ENCODE measurements at places on chromosomes 7 and 10. TPM values are rescaled to one million over a fixed set of nuclear protein-coding genes. Genes with fewer than 3 reads are reported as not detected.

The EIF4H gene
- 344 TPM for total RNA-seq

The KCND2 gene
- total RNA-seq, result 0.93 TPM

The OR9A4 gene
- total RNA-seq, result not detected

The TYW1B gene
- total RNA-seq, result 4.5 TPM

The OR2A12 gene
- total RNA-seq, result not detected

The RASSF4 gene
- 35.9 TPM for total RNA-seq

The PCDH15 gene
- total RNA-seq, result 0.50 TPM

The SCART1 gene
- 3.9 TPM for total RNA-seq

The CHST15 gene
- 84.2 TPM for total RNA-seq

The TAS2R4 gene
- 2.8 TPM for total RNA-seq

The GIMAP5 gene
- 40.6 TPM for total RNA-seq

The ANKRD61 gene
- total RNA-seq, result not detected

The TMEM236 gene
- total RNA-seq, result 1.6 TPM

The FOXI2 gene
- total RNA-seq, result 0.77 TPM

The LRGUK gene
- 1.0 TPM for total RNA-seq

The SPDYE16 gene
- total RNA-seq, result 0.42 TPM

The SCIN gene
- 2.2 TPM for total RNA-seq

The PAX4 gene
- total RNA-seq, result not detected

The RAB18 gene
- total RNA-seq, result 75.4 TPM

The CABCOCO1 gene
- 1.6 TPM for total RNA-seq

The FAS gene
- 15.0 TPM for total RNA-seq

The SLC25A28 gene
- total RNA-seq, result 31.6 TPM

The CCDC201 gene
- not detected for total RNA-seq

The ITIH5 gene
- 39.1 TPM for total RNA-seq

The NODAL gene
- 0.40 TPM for total RNA-seq

The SPDYE2B gene
- total RNA-seq, result not detected

The DRGX gene
- not detected for total RNA-seq

The PIK3CG gene
- 4.0 TPM for total RNA-seq

The INHBA gene
- total RNA-seq, result 44.8 TPM

The GIMAP7 gene
- total RNA-seq, result 5.1 TPM

The BICC1 gene
- total RNA-seq, result 18.6 TPM

The THSD7A gene
- 3.3 TPM for total RNA-seq

The MMRN2 gene
- 35.8 TPM for total RNA-seq

The CYP3A5 gene
- total RNA-seq, result 2.0 TPM

The PRR15 gene
- not detected for total RNA-seq

The FOXP2 gene
- total RNA-seq, result 42.3 TPM

The GATA3 gene
- total RNA-seq, result not detected

The ZNF25 gene
- total RNA-seq, result 17.3 TPM

The PTPN20 gene
- total RNA-seq, result 4.2 TPM

The EN2 gene
- total RNA-seq, result 0.15 TPM

The HOXA4 gene
- total RNA-seq, result 20.2 TPM

The PAPOLB gene
- total RNA-seq, result not detected

The STEAP4 gene
- 68.2 TPM for total RNA-seq

The NPSR1 gene
- total RNA-seq, result not detected

The OR6V1 gene
- not detected for total RNA-seq

The SFRP5 gene
- 34.4 TPM for total RNA-seq

The GNG11 gene
- total RNA-seq, result 14.2 TPM

The GTF2IRD1 gene
- 30.2 TPM for total RNA-seq

The ZNF467 gene
- 15.4 TPM for total RNA-seq

The RBP3 gene
- total RNA-seq, result not detected

The SPDYE11 gene
- total RNA-seq, result not detected

The MCM10 gene
- total RNA-seq, result 1.1 TPM

Measured in gastroesophageal sphincter (tissue), 4 donors.